ENCODE measurements at places on chromosomes 4 and X. TPM values are rescaled to one million over a fixed set of nuclear protein-coding genes. Genes with fewer than 3 reads are reported as not detected.

- H3K4me1 ChIP-seq: no peaks in the 10 kb centered on the region
- no peak for DNase-seq
- H3K36me3 ChIP-seq: no peaks in the 10 kb centered on the region
Measured at GRCh38 chr4:60396341-60397049, 803.6 kb upstream of the ADGRL3 start.

DNA sequence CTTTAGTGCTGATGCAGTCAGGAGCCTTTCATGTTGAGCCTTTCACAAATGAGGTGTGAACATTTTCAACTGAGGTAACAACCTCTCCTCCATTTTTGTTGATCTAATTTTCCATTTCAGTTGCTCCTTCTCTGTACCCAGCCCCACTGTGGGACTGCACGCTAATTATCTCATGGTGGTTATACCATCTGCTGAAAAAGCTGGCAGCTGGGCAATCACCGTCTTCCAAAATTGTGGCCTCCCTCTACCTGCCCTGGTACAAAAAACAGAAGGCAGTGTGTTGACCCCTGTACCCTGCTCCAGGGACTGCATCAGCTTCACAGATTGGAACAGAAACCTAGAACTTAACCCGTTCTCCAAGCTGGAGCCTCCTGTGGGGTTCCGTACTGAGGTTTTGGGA is 72.4 kb upstream of the LONRF3 start:
- H3K36me3 ChIP-seq: no peaks in the 10 kb centered on the region
- no peaks in the 10 kb centered on the region for H3K27me3 ChIP-seq
- H3K27ac ChIP-seq: no peak overlapping the region
- DNase-seq: no peak
- H3K4me1 ChIP-seq: no peaks in the 10 kb centered on the region

DNA sequence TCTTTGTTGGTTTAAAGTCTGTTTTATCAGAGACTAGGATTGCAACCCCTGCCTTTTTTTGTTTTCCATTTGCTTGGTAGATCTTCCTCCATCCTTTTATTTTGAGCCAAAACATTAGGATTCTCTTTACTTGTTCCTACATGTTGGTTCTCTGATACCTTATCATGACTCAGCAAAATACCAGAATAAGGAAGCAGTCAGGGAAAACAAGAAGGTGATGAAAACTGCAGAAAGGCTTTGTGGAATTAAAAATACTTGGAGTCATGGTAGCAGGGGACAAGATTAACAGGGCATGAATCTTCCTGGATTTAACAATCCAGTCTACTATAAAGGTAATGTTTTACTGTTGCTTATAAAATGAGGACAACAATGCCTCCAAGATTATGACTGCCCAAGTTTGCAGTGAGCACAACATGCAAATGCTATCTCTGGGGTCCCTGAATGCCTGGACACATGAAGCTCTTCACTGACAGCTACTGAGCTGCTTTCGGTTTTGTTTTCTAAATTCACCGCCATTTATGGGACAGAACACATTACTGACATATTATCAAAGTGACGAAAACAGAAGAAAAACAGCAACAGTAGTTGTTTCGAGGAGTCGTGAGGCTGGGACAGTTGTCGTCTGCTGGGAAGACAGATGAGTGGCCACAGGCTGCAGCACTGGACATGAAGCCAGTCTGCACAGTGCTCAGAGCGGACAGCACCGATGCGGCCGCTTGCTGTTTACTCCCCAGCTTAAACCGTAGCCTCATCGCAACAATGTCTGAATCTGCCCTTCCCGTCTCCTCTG is 174.5 kb upstream of the DKK2 start:
- no peaks in the 10 kb centered on the region for H3K36me3 ChIP-seq
- H3K4me1 ChIP-seq: no peaks in the 10 kb centered on the region
- no peaks in the 10 kb centered on the region for H3K27me3 ChIP-seq

- no peaks in the 10 kb centered on the region for H3K4me1 ChIP-seq
- no peak overlapping the region for H3K4me3 ChIP-seq
- no peak overlapping the region for H3K27ac ChIP-seq
- DNase-seq: no peak
Measured at GRCh38 chr4:31021008-31021407, 300.8 kb downstream of the PCDH7 start.

ATP1B4 gene
- not detected for total RNA-seq

HEPH gene
- not detected for total RNA-seq

ARL9 gene
- total RNA-seq: 0.46 TPM

DNA sequence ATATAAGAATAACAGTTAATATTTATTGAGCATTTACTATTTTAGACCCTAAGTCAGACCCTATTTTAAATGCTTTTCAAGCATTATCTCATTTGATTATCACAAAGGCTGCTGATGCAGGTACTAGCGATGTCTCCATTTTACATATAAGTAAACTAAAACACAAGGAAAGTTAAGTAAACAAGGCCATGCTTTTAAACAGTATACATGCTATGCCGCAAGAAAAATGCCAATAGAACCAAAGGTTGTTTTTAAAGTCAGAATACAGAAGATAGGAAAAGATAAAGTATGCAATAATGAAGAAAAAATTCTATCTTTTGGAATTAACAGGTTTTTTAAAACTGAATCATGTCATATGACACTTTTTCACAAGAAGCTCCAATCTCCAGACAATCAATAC is 26.2 kb downstream of the RFC1 start:
- no peaks in the 10 kb centered on the region for H3K27me3 ChIP-seq
- H3K4me3 ChIP-seq: no peak overlapping the region
- DNase-seq: no peak
- H3K27ac ChIP-seq: no peak overlapping the region
- H3K36me3 ChIP-seq: peaks cover 52% of the 10 kb centered on the region

DNA sequence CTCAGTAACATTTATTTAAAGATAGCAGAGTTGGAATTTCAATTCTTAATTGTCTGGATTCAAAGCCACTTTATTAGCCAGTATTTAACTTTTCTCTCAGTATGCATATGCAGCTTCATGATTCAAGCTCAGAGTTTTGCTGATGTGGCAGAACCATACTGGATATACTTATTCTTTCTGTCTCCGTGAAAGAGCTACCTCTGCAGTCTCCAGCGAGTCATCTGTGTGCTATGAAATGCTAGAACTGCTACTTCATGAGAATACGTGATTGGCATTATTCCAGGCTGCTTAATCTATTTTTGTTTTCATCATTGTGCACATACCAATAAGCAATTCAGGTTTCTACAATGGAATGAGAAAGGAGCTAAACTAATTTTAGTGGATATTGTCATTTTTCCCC is 743.7 kb downstream of the C4orf33 start:
- no peaks in the 10 kb centered on the region for H3K4me1 ChIP-seq
- H3K27ac ChIP-seq: no peak overlapping the region
- H3K4me3 ChIP-seq: no peak overlapping the region
- no peaks in the 10 kb centered on the region for H3K27me3 ChIP-seq
- DNase-seq: no peak
- no peaks in the 10 kb centered on the region for H3K36me3 ChIP-seq

GRCh38 chr4:128553686-128554515 is 255.6 kb upstream of the JADE1 start:
- H3K4me3 ChIP-seq: peak overlapping the region; percentile 87
- H3K27ac ChIP-seq: no peak overlapping the region
- H3K36me3 ChIP-seq: peaks cover 1% of the 10 kb centered on the region
- peaks cover 16% of the 10 kb centered on the region for H3K4me1 ChIP-seq

DNA sequence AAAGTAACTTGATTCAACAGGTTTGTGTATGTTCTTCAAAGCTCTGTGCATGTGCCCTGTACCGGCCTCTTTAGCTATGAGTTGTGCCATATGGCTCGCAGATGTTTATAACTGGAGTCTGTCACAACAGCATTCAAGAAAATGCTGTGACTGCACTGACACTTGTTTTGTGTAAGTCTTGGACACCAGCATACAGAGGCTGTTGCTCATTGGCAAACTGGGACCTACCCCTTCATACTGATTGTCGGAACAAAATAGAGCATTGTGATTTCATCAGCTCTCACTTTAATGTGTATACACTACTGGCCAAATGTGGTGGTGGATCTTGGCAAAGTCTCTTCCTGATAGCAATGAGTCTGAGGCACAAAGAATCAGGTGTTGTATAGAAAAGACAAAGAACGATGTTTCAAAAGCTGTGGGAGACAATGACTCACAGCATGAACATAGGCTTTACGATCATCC is 133.9 kb downstream of the EGF start:
- no peak overlapping the region for H3K4me3 ChIP-seq
- H3K27me3 ChIP-seq: peaks cover 13% of the 10 kb centered on the region

DNA sequence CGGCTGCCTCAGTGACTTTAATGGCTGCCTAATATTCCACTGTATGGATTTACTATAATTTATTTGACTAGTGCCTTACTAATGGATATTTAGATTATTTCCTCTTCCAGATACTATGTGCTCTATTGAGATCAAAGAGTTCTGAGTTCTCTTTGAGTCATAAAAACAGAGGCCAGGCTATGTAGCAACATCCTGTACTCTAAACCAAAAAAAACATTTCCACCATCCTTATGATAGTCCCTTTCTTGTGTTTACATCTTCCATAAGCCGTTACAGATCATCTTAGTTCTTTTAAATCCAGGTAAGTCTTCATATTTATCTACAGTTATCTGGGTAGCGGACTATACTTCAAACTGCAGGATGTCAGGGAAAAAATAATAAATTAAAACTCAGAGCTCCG is 56.6 kb upstream of the TMEM184C start:
- no peak for DNase-seq
- H3K27ac ChIP-seq: no peak overlapping the region
- no peaks in the 10 kb centered on the region for H3K27me3 ChIP-seq

- no peaks in the 10 kb centered on the region for H3K36me3 ChIP-seq
- no peak for DNase-seq
- H3K4me3 ChIP-seq: no peak overlapping the region
- no peaks in the 10 kb centered on the region for H3K4me1 ChIP-seq
Measured at GRCh38 chr4:38873290-38873944, 5.8 kb downstream of the FAM114A1 start.

DNA sequence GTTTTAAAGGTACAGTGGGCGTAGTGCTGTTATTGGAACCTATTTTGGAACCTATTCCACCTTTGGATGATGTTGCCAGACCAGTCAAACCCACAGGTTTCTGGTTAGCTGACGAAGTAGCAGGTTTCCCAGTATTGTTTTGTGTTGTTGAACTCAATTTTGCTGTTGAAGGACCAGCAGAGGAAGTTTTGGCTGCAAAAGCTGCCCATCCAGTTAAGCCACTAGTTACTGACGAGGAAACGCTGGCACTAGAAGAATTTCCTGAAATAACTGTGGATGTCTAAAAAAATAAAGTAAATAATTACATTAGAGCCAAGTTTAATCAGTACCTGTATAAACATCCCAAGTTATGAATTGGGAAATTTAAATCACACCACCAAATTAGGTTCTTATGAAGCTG is 25.5 kb downstream of the INTS12 start:
- no peak overlapping the region for H3K4me3 ChIP-seq

GRCh38 chr4:151403656-151404055 is 5.3 kb upstream of the FHIP1A start:
- H3K27ac ChIP-seq: no peak overlapping the region
- DNase-seq: no peak
- no peak overlapping the region for H3K4me3 ChIP-seq
- H3K27me3 ChIP-seq: peaks cover 7% of the 10 kb centered on the region
- H3K36me3 ChIP-seq: no peaks in the 10 kb centered on the region

DNA sequence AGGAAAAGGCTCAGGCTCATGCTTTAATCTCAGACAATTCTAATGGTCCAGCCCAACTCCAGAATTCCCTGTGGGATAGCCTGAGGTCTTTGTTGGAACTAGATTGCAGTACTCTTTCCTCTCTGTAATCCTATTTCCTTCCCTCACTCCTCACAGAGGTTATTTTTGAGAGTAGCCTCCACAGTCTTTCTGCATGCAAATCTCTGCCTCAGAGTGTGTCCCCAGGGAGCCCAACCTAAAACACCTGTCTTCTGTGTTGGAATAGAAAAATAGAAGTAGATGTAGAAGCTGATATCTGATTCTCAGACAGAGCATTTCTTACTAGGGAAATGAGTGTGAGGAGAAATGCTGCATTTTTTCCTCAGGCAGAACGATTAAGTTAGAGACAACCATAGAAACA is 915.5 kb upstream of the EPHA5 start:
- no peaks in the 10 kb centered on the region for H3K36me3 ChIP-seq
- H3K4me3 ChIP-seq: no peak overlapping the region
- no peak overlapping the region for H3K27ac ChIP-seq
- no peaks in the 10 kb centered on the region for H3K27me3 ChIP-seq

- H3K4me1 ChIP-seq: peaks cover 9% of the 10 kb centered on the region
- H3K27me3 ChIP-seq: no peaks in the 10 kb centered on the region
- DNase-seq: no peak
- H3K36me3 ChIP-seq: no peaks in the 10 kb centered on the region
- no peak overlapping the region for H3K4me3 ChIP-seq
- H3K27ac ChIP-seq: no peak overlapping the region
Measured at GRCh38 chrX:39170464-39170863, 369.2 kb downstream of the MID1IP1 start.

ABRAXAS1 gene
- 18.5 TPM for total RNA-seq

GRCh38 chr4:136342666-136343065 is 1189.6 kb downstream of the PCDH18 start:
- no peak overlapping the region for H3K27ac ChIP-seq
- H3K4me1 ChIP-seq: no peaks in the 10 kb centered on the region
- no peak overlapping the region for H3K4me3 ChIP-seq
- no peak for DNase-seq
- no peaks in the 10 kb centered on the region for H3K27me3 ChIP-seq

DNA sequence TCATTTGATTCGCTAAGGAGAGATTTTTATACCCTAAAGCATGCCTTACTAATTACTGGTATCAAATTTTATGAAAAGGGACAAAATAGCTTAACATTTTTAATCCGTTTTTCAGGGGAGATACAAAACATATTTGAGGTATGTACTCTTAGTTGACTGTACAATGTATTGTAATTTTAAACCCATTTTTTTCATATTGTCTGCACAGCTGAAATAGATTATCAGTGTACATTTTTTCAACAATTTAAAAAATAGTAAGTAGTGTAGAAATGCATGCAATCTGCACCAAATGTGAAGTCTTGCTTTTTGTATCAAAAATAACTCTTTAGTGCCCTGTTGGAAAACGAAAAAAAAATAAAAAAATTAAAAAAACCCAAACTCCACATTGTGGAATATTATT is 82.2 kb downstream of the TENM3 start:
- H3K36me3 ChIP-seq: no peaks in the 10 kb centered on the region
- H3K4me3 ChIP-seq: no peak overlapping the region

GRCh38 chr4:66906314-66906713 is 639.0 kb downstream of the CENPC start:
- H3K4me3 ChIP-seq: no peak overlapping the region
- no peaks in the 10 kb centered on the region for H3K27me3 ChIP-seq
- no peaks in the 10 kb centered on the region for H3K4me1 ChIP-seq
- DNase-seq: no peak
- H3K27ac ChIP-seq: no peak overlapping the region

DNA sequence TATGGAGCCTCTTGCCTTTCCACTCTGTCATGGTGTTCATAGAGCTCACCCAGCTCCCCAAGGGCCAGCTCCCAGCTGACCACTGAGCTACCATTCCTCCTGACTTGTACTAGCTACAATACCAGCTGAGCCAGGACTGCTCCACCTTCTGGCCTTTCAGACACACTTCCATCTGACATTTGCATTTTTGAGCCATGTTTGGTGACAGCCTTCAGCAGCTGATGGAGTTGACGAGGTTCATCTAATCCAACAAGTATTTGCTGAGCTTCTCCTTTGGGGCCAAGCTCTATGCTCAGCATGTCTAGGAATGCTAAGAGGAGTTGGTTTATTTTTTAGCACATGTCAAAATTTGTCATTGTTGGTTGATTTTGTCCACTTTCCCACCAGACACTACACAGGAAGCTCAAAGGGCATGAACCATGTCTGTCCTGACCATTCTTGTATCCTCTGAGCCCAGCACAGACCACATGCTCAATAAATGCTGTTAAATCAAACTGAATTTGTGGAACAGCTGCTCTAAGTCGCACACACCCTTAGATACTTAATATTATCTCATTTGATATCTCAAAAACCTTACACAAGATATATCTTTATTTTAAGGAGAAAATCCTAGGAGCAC is 142.6 kb upstream of the PPARGC1A start:
- H3K4me3 ChIP-seq: no peak overlapping the region
- no peak for DNase-seq
- H3K36me3 ChIP-seq: no peaks in the 10 kb centered on the region
- H3K4me1 ChIP-seq: no peaks in the 10 kb centered on the region
- H3K27me3 ChIP-seq: no peaks in the 10 kb centered on the region
